DMS153 (cell line): ENCODE measurements at places on chromosomes 3 and 15.
A peak's percentile ranks its signal among the peaks of the same experiment; 100 is the strongest.

GRCh38 chr3:195817578-195818135 lies 5.9 kb upstream of the MUC4 start:
- DNase-seq: no peak

GRCh38 chr3:148727231-148727630 lies 29.5 kb downstream of the AGTR1 start:
- peak; percentile 56 for DNase-seq

GRCh38 chr3:28905798-28906197 lies 375.1 kb upstream of the RBMS3 start:
- no peak for DNase-seq

GRCh38 chr3:5026046-5026362 lies 46.8 kb downstream of the BHLHE40 start:
- DNase-seq: no peak

- no peak for DNase-seq
These were observed 1064.5 kb downstream of the ZPLD1 start for GRCh38 chr3:103499132-103499900.

DNA sequence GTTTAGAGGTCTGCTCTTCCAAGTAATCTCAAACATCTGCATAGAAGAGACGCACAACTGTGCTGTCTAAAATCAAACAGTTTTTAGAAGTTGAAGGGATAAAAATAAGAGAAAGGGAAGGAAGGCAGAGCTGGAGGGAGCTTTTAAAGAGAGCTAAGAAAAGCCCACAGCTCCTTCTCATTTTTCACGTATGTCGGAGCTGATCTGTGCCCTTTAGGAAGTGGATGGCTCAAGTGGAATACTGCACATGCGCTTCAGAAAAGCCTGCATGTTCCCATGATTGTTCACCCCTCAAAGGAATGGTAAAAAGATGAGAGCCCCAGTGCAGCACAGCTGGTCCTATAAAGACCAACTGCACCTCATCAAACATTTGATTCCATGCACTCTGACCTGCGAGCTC lies 207.2 kb downstream of the ADAMTS17 start:
- DNase-seq: no peak

- no peak for DNase-seq
These were observed at the start of gene CERS3 for GRCh38 chr15:100528833-100529428. Gene CERS3, minus strand, starts transcription at chr15:100528950. Its CDS starts 27,101 bp downstream, at chr15:100501849.

GRCh38 chr3:16658004-16658924 lies 53.0 kb upstream of the DAZL start:
- no peak for DNase-seq

DNA sequence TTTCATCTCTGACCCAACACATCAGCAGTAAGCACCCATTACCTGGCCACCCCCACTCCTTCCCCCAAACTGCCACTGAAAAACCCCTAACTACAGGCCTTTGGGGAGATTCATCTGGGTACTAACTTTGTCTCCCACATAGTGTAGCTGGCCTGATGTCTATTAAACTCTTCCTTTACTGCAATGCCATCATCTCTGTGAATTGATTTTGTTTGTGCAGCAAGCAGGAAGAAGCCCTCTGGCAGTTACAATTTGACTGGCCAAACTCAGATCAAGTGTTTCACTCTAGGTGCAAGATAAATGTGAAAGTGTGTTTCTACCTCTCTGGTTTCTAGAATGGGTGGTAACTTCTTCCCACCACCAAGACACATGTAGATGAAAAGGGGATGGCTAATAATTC lies 26.7 kb upstream of the OR5K4 start:
- DNase-seq: no peak

GRCh38 chr15:82139823-82140268 lies 94.0 kb upstream of the MEX3B start:
- no peak for DNase-seq

GRCh38 chr15:59444980-59445545 lies 7.1 kb downstream of the FAM81A start:
- DNase-seq: no peak

- no peak for DNase-seq
These were observed 2.9 kb downstream of the DIPK2A start for GRCh38 chr3:143974271-143975238.

DNA sequence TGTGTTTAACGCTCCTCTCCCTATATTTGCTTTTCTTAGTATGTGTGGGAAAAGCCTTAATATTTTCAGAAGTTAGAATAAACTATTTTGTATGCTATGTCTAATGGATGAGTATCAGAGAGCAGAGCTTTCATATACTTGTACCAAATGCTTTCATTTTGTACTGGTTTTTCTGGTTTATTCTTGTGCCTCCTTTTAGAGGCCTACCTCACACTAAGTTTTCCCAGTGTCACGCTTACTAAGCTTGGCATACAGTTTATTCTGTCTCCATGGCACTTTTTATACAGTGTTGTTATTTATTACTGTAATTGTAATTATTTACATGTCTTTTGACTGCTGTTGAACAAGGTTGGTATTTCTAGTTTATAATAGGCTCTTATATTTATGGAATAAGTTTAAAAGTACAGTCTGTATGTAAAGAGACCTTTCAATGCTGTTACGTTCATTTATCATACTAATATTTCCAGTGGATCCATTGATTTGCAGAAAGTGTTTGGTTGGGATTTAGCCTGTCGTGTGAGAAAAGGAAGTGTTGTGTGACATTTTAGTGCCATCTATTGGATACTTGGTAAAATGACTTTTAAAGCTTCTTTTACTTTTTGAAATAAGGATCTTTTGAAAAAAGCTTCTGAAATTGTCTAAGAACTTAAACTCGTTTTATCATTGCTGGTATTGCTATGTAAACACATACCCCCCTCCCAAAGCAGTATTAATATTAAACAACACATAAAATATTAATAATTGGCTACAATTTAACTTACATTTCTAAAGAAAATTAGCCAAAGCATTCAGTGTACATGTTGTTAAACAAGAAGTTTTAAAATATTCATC lies 5.2 kb upstream of the EBLN2 start:
- DNase-seq: peak; percentile 11

GRCh38 chr15:59191855-59192237 lies 14.8 kb upstream of the LDHAL6B start:
- no peak for DNase-seq

GRCh38 chr15:25875566-25875965 lies 12.4 kb upstream of the ATP10A start:
- DNase-seq: no peak

DNA sequence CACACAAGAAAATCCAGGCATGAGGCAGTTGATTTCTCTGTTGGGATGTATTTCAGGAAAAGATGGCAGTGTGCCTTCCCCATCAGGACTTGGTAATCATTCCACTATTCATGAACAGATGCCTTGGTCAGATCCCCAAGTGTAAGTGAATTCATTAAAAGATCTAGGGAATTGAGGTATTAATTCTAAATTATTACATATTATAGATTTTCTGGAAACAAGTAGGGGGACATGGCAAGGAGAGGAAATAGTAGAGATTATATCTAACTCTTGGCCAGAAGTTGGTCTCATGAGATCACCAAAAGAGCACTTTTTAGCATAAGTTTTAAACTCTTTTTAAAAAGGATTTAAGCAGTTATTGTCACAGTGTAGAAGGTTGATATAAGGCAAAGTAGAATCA lies 74.4 kb upstream of the MDFIC2 start:
- no peak for DNase-seq

DNA sequence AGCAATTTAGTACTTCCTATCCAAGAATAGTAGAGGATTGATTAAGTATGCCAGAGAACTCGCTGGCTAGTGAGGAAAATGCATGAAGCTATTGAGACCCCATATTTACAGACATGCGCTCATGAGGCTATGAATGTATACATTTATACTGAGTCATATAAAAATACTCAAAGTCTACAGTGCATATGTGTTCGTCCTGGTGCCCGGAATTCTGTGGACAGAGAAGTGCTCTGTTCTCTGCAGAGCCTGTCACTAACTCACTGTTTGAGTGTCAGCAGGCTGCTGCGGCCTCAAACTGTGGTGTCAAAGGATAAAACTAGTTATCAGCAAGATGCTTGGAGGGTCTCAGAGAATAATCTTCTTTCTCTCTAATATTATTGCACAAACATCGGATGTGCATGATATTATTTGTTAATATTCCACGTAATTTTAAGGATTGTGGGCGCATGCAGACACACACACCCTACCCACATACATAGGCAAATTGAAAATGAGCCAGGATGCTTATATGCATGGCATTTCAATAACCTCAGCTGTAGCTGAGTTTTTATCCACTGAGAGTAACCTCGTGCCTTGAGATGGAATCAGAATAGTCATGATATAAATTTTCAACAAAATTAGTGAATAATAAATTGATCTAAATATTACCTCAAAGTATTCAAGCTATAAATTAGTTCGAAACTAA lies 50.0 kb upstream of the TSC22D2 start:
- no peak for DNase-seq

GRCh38 chr3:11479221-11479620 lies 164.5 kb downstream of the VGLL4 start:
- no peak for DNase-seq

GRCh38 chr15:85607842-85608241 lies 186.9 kb downstream of the KLHL25 start:
- no peak for DNase-seq

DNA sequence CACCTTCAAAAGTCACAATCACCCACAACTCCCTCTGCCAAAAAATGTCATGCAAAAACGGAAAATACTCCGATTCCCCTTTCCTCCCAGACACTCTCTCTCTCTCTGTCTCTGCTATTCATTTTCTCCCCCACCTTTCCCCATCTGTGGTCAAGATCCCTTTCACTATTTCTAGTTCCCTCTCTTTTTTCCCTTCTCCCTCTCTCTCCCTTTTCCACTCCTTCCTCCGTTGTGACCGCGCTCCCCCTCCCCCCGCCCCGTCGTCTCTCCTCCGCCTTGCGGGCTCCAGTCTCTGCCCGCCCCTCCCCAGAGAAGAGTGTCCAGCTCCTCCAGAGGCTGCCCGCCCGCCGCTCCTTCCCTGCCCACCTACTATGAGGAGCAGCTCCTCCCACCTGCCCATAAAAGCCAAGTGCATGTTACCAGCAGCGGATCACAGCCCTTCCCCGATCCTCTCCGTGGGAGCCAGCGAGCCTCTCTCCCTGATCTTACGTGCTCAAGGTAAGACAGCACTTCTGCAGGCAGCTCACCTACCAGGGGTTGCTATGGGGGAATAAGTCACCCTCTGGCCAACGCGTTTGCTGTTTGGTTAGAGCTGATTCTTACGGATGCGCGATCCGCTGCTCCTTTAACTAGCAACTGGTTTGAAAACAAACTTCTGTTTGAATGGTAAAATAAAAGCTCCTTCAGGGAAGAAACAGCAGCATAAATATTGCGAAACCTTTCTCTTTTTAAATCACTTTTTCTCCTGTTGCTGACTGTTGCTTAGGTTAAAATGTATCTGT lies at the start of gene COL8A1:
Gene COL8A1, plus strand, starts transcription at position 428 of the 782 bp plus-strand sequence. CDS start 152,089 bp downstream, outside the sequence.
- no peak for DNase-seq

DNA sequence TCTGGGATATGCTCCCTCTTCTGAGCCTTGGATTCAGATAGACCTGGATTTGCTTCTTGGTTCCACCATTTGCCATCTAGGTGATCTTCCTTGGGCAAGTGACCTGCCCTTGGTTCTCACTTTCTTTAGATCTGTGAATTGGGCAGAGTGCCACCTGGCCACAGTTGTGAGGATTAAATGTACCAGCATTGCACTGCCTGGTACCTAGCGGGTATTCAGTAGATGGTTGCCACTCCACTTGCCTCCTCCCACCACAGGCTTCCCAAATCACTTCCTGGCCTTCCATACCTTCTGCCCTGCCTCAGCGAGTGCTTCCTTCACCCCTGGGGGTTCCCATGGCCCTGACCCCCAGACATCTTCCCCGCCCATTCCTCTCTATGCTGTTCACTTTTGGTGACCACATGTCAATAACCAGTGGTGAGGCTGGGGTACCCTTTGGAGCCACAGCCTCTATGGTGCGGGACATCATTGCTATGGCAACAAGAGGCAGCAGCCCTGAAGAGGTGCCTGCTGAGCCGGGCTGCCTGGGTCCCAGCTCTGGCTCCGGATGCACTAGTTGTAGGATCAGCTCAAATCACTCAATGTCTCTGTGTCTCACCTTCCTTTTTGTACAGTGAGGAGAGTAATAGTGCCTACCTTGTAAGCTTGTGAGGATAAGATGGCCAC lies 40.5 kb downstream of the CMTM7 start:
- DNase-seq: no peak

- peak; percentile 53 for DNase-seq
These were observed 11.8 kb upstream of the C3orf70 start for GRCh38 chr3:185164428-185165217.

- no peak for DNase-seq
These were observed 93.9 kb downstream of the WNT7A start for GRCh38 chr3:13785853-13786436.

DNA sequence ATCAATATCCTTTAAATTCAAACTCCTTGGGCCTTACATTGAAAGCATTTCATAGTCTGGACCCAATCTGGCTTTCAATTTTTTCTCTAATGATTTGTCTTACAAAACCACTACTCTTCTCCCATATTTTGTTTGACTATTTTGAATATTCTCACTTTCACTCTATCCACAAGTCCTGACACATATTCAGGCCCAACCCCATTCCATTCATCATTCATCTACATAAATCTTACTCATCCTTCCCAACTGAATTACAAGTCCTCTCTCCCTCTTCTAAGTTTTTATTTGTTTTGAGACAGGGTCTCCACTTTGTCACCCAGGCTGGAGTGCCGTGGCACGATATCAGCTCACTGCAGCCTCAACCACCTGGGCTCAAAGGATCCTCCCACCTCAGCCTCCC lies 43.6 kb downstream of the TOP2B start:
- DNase-seq: no peak

DNA sequence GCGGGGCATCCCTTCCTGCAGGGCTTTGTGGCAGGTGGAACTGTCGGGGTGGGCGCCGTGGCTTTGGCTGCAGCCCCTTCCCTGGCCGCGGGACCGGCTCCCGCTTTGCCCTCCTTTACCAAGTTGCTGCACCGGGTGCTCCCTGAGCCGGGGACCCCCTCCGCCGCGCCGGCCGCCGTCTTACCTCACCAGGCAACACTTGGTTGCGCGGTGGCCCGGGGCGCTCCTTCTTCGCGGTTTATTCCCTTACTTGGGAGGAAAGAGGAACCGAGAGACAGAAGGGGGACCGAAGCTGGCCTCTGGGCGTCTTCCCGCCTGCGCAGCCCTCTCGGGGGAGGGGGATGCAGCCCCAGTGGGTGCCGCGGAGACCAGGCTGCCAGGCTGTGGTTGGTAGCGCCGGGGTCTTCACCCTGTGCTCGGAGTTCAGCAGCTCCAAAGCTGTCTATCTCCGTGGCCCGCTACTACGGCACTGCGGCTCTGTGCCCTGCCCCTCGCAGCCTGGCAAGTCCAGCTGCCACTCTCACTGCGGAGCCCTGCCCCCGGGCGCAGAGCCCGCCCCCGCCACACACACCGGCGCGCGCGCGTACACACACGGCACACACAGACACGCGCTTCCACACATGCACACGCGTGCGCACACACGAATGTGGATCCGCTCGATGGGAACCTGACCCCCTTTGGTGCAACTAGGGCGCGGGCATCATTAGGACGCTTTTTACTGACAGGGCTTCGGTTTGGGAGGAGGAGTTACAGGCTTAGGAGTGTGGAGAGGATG lies at the start of gene DGKG:
Gene DGKG, minus strand, starts transcription at position 473 of the 775 bp plus-strand sequence. CDS start 41,775 bp downstream, outside the sequence.
- DNase-seq: peak; percentile 28

- no peak for DNase-seq
These were observed 217.0 kb upstream of the ICE2 start for GRCh38 chr15:60695713-60696522.
